Inflammatory macrophage treated with lipopolysaccharide for 4 hours (primary cell): ENCODE measurements at places on chromosomes 16 and 17.
A peak's percentile ranks its signal among the peaks of the same experiment; 100 is the strongest.

- DNase-seq: no peak
Measured at GRCh38 chr16:88924834-88925539, 52.0 kb downstream of the CBFA2T3 start.

DNA sequence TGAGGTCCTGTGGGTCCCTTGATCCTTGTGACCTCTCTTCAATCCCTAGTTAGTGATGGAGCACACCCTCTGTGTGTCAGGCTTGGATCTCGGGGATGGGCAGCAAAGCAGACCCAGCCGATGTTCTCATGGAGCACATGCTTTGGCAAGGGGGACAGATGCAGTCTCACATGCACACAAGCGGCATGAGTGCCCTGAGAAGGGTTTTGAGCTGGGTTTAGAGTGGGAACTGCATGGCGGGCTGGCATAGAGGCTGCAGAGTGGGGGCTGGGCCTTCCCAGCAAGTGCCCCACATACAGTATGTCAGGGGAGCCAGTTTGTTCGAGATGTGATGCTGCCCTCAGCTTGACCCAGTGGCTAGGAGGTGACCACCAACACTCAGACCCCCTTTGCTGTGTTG is 41.6 kb downstream of the B9D1 start:
- no peak for DNase-seq

- no peak for DNase-seq
Measured at GRCh38 chr16:16050106-16050505, 100.7 kb downstream of the ABCC1 start.

DNA sequence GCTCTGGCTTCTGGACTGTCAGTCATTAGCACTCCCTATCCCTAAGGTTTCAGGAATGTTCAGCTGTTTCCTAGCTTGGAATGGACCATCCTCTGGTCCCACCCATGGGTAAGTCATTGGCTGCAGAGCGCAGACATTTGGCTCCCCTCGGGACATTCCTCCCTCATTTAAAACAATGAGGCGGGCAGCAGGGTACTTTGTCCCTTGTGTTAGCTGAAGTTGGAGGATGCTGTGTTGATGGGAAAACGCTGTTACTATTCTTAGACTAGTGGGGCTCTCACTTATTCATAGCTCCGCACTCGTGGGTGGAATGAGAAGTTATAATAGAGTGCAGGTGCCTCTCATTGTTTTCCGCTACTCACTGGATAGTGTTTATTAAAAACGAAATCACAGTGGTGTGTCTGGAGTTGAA is 673.8 kb downstream of the WWOX start:
- DNase-seq: no peak

GRCh38 chr16:82748026-82748425 is 121.3 kb downstream of the CDH13 start:
- DNase-seq: no peak

GRCh38 chr16:28320023-28320561 is 27.8 kb downstream of the SBK1 start:
- DNase-seq: no peak

DNA sequence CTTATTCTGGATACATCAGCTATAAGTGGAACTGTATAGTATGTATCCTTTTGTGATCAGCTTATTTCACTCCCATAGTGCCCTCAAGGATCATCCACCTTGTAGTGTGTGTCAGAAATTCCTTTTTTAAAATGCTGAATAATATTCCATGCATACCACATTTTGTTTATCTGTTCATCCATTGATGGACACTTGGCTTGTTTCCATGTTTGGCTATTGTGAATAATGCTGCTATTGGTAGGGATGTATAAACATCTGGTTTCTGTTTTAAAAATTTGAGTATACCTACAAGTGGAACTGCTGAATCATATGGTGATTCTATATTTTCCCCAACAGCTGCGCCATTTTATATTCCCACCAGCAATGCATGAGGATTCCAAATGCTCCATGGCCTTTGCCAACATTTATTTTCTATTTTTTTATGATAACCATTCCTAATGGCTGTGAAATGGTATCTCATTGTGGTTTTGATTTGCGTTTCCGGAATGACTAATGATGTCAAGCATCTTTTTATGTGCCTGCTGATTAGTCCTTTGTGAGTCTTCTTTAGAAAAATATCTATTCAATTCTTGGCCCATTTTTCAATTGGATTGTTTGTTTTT is 11.6 kb downstream of the RCVRN start:
- no peak for DNase-seq

- no peak for DNase-seq
Measured at GRCh38 chr17:31654936-31655335, 204.1 kb downstream of the COPRS start.

- no peak for DNase-seq
Measured at GRCh38 chr16:12083631-12084030, 107.1 kb downstream of the SNX29 start.

DNA sequence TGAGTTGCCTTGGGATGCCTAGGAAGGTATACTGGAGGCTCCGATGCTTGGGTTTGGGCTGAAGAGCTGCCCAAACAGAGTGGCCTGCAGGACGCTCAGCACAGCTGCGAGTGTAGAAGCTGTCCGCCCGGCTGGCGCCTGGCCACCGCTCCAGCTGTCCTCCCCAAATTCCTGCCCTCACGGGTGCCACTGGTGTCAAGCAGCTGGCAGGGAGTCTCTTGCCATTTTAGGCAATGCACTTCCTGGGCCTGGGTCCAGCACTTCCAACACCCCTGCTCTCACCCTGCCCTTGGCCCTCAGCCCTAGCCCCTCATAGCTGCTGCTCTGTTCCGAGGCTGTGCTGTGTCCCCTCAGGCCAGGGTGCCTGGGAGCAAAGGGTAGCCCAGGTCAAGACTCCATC is 5.2 kb upstream of the PKMYT1 start:
- DNase-seq: no peak

DNA sequence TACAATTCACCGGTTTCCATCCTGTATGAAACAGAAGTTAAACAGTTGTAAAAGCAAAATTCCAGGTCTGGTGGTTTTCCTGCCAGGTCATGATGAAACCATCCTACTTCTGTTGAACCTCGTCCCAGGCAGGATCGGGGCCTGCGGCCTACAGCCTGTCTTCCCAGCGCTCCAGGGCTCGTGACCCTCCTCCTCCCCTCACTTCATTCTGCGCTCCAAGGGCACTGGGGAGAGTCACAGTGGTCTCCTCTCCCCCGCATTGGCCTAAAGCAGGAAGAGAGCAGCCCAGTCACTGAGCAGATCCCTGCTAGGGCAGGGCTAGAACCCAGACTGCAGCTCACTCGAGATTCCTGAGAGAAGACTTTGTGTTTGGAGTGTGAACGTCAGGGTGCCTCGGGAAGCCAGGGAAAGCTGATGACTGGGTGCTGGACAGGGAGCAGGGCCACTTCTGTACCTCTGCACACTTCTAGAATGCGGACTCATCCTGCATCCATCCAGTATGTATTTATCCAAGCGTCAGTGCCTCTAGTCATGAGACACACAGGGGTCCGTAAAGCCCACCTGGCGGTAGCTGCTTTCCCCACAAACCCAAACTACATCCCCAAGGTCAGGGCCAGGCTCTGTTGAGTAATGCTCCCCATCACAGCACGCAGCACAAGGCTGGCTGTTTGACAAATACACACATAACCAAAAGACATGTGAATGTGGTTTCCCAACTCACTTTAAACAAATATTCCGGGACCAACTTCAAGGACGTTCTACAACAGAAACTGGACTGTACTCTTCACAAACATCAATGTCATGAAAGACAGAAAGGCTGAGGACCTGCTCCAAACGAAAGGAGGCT is 1.7 kb upstream of the ITGAE start:
- peak; percentile 73 for DNase-seq

GRCh38 chr17:21171970-21172510 is 41.9 kb downstream of the TMEM11 start:
- DNase-seq: no peak

DNA sequence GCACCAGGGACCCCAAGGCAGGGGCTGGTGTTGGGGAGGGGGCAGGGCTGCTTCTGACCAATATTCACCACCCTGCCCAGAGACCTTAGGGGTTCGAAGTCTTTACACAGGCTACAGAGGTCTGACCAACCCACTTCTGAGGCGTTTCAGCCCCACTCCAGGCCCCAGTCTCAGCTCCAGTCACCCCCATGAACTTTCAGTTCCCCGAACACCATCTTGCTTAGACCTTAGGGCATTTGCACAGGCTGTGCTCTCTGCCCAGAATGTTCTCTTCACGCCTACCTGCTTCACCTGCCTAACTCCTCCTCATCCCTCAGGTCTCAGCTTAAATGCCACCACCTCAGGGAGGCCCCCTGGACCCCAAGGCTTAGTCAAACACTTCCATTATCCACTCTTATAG is 25.8 kb upstream of the CPNE2 start:
- no peak for DNase-seq

GRCh38 chr17:80861892-80862291 is 129.7 kb upstream of the CHMP6 start:
- peak; percentile 8 for DNase-seq

DNA sequence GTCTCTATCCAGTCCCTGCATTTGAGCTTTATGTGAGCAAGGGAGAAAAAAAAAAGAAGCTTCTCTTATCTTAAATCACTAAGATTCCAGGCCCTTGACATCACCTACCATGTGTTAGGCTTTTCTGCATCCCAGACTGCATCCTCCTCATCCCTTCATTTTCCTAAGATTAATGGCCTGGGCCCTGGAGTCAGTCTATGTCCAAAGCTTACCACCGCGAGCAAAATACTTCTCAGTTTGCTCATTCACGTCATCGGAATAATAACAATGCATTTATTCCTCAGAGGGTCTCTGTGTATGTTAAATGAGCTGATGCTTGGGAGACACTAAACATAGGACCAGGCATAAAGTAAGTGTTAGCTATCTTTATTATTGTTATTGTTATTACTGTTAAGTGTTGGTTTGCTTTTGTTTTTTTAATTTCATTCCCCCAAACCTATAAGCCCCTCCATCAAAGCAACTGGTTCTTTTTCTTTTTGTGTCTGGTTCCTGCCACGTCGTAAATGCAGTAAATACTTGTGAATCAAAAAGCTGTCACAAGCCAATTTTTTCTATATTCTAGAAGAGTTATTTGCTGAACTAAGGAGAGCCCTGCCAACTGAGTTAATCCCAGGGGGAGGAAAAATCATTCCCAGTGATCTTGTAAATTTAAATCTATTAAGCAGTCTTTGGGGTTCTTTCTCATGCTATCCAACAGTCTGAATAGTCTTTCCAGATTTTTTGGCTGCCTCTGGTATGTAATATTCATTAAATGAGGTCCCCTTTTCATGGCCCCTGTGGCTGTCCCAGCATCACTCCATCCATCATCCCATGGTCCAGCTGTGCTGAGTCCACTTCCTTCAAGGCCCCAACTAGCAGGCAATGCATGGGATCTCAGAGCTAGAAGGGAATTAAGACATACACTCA is 46.5 kb downstream of the VAT1L start:
- no peak for DNase-seq

- DNase-seq: no peak
Measured at GRCh38 chr17:22454070-22454999, 762.0 kb downstream of the KCNJ18 start.

- no peak for DNase-seq
Measured at GRCh38 chr17:1810450-1811103, 19.1 kb downstream of the SMYD4 start.

- no peak for DNase-seq
Measured at GRCh38 chr16:75745242-75745641, 19.0 kb upstream of the CPHXL start.

GRCh38 chr17:50055426-50056216 is at the start of gene ITGA3:
Gene ITGA3 (plus strand): TSS chr17:50056110. CDS start chr17:50056440, 330 bp downstream.
- DNase-seq: peak; percentile 50

DNA sequence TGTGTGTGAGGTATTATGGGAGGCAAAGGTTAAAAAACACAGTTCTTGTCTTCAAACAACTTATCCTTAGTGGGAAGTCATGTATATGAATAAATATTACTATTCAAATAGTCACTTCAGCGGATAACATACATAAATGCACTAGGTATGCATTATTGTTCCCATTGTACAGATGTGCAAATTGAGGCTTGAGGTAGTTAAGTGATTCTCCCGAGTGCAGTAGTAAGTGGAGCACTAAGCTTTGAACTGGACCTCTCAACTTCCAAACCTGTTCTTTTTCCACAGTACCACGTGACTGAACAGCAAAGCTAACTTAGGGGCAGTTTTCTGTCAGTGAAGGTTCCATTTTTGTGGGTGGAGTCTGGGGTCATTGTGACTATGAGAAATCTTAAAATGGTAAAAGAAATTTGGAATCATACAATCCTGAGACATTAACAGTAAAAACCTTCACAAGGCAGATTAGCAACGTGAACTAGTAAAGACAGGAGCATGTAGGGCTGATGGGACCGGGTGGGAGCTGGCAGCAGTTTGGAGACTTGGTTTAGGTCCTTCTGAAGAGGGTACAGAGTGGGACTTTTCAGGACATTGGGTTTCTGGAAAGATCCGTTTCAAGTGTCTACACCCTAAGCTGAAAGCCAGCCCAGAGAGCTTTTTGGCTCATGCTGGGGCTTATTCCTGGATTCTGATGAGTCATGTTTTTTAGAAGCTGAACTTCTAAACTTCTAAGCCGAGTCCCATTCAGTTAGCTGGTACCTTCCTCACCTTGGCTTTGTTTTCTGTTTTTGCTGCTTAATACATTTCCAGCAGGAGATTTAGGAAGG is 204.9 kb downstream of the PRKCA start:
- no peak for DNase-seq

GRCh38 chr17:7572338-7572587 is 7.2 kb upstream of the CD68 start:
- DNase-seq: no peak

GRCh38 chr16:67339453-67339852 is 12.8 kb downstream of the LRRC36 start:
- DNase-seq: peak; percentile 7

- no peak for DNase-seq
Measured at GRCh38 chr17:12230481-12231354, 210.0 kb downstream of the MAP2K4 start.

- DNase-seq: peak; percentile 95
Measured at GRCh38 chr17:78412403-78412802, 34.0 kb downstream of the PGS1 start.
